ENCODE measurements at places on chromosomes 6 and 20. TPM values are rescaled to one million over a fixed set of nuclear protein-coding genes. Genes with fewer than 3 reads are reported as not detected.

ADAM33 gene
- total RNA-seq: under 0.01 TPM

CRIP3 gene
- not detected for total RNA-seq

TBX18 gene
- total RNA-seq: 1.3 TPM

EYA4 gene
- 11.9 TPM for total RNA-seq

WFDC2 gene
- total RNA-seq: not detected

MYT1 gene
- total RNA-seq: not detected

GRCh38 chr6:135814043-135814442 is 37.5 kb upstream of the PDE7B start:
- DNase-seq: no peak
- no peaks in the 10 kb centered on the region for H3K36me3 ChIP-seq
- H3K4me1 ChIP-seq: no peaks in the 10 kb centered on the region

DNA sequence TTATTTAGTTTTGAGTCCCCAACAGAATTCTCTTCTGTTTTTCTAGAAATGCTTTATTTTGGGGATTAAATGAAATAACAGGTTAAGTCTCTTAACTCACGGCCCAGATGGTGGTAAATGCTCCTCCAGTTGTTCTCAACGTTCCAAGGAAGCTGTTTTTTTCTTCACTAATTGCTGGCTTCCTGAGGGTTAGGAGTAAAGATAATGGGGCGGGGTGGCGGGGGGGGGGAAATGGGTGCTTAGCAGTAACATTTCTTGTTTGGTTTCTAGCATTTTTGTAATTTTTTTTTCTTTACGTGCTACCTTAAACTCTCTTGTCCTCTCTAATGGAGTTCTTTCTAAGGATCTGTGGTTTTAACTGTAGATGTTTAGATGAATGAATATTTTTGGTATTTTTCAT is 2.2 kb downstream of the SRSF3 start:
- no peak for DNase-seq
- no peaks in the 10 kb centered on the region for H3K27me3 ChIP-seq
- H3K36me3 ChIP-seq: peaks cover 40% of the 10 kb centered on the region
- H3K4me3 ChIP-seq: peak overlapping the region; percentile 72
- H3K27ac ChIP-seq: no peak overlapping the region
- H3K4me1 ChIP-seq: peaks cover 9% of the 10 kb centered on the region

- H3K36me3 ChIP-seq: no peaks in the 10 kb centered on the region
- H3K4me1 ChIP-seq: no peaks in the 10 kb centered on the region
- H3K27me3 ChIP-seq: no peaks in the 10 kb centered on the region
- no peak overlapping the region for H3K4me3 ChIP-seq
- DNase-seq: peak; percentile 31
- no peak overlapping the region for H3K27ac ChIP-seq
Observed at GRCh38 chr6:112269114-112269513, 14.7 kb upstream of the LAMA4 start.

DNA sequence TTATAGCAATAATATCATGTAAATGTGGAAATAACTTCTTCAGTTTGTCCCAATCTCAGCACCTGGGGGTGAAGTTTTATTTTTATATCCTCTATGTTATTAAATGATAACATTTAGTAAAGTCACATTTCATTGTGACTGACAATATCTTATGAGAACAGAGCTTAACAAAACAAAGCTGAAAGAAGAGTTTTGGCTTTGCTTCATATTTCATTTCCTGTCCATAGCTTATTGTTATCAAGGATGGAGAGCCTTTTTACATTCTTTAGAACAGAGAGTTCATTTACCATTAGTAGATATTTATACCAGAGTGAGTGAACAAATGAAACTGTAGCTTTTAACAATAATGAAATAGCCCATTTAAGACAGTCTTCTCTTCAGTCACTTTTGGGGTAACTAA is 231.9 kb upstream of the SGK1 start:
- H3K4me1 ChIP-seq: no peaks in the 10 kb centered on the region
- no peak overlapping the region for H3K27ac ChIP-seq
- H3K27me3 ChIP-seq: no peaks in the 10 kb centered on the region
- H3K4me3 ChIP-seq: no peak overlapping the region
- DNase-seq: no peak
- H3K36me3 ChIP-seq: no peaks in the 10 kb centered on the region

- H3K27me3 ChIP-seq: no peaks in the 10 kb centered on the region
- H3K4me1 ChIP-seq: no peaks in the 10 kb centered on the region
- H3K27ac ChIP-seq: no peak overlapping the region
- no peak overlapping the region for H3K4me3 ChIP-seq
Observed at GRCh38 chr20:14355791-14356190, 18.4 kb upstream of the FLRT3 start.
